Psoas muscle (tissue), 8 donors: ENCODE measurements at places on chromosomes 2 and 18.

GRCh38 chr2:63841254-63842022 is at the start of gene UGP2:
Gene UGP2 (plus strand): TSS chr2:63841896. CDS start chr2:63842186, 290 bp downstream.
- DNase-seq = peak; percentile 95

GRCh38 chr2:137912371-137912770 is 51.9 kb upstream of the HNMT start:
- no peak for DNase-seq

DNA sequence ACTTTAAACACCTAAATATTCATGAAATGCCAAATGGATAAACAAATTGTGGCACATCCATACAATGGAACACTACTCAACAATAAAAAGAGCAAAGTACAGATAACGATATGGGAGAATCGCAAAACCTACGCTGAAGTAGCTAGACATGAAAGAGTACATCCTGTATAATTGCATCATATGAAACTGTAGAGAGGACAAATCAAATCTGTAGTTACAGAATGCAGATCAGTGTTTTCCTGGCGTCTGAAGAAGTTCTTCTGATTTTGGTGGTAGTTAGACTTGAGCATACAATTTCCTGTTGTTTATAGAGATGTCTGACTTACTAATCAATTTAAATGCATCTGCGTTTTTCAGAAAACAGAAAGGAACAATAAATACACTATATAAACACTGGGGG is 394.4 kb downstream of the SOCS6 start:
- DNase-seq = no peak

GRCh38 chr2:15163326-15163725 is 397.8 kb downstream of the NBAS start:
- DNase-seq = no peak

GRCh38 chr2:173547499-173547898 is 192.8 kb downstream of the CDCA7 start:
- no peak for DNase-seq

DNA sequence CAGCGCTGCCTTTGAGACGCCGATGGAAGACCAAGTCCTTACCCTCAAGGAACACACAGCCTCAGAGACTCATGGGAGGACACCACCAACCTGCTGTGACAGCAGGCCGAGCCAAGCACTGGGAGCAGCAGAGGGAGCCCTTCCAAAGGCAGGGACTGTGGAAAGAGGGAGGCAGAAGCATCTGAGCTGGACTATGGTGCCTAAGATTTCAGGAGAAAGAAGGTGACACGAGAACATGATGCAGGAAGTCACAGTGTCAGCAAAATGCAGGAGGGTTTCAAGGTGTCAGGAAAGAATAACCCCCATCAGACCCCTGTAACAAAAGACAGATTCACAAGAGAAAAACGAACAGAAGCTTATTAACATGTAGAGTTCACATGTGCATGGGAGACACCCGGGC is 24.2 kb upstream of the COX7A2L start:
- DNase-seq = no peak

DNA sequence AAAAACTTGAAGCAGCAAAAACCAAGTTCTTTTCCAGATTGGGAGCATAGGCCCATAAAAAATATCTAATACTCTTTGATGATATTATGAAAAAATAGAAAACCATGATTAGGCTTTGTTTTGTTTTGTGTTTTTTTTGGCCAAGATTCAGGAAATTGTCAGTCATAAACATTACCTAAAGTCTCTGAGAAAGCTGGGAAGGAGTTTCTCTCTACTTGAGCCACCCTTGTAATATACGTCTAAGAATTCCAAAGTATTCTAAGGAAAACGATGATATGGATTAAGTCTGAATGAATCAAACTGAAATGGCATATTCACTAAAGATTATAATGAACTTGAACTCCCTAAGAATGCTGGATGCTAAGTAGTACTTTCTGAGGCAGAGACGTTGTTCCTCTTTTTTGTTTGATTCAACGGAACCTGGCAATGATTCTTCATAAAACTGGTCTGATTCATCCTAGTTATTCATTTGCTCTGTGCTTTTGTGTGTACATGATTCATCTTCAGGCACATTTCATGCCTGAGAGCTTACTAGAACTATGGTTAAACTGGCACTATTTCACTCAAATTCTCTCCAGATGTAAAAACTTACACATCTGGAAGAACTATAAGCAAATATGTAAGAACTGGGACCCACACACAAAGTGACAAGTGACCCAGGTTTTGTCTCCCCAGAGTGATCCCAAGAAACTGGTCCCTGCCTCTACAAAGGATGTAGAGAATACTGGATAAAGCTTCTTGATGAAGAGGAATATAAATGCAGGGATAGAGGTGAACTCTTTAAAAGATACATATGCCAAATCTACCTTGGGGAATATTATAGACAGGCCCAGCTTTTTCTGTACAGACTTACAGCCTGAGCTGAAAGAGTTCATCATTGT is 159.7 kb downstream of the DOCK10 start:
- no peak for DNase-seq

- no peak for DNase-seq
Measured at GRCh38 chr2:174492963-174493431, 6.2 kb upstream of the GPR155 start.

- no peak for DNase-seq
Measured at GRCh38 chr2:206739271-206739670, 21.1 kb upstream of the DYTN start.

DNA sequence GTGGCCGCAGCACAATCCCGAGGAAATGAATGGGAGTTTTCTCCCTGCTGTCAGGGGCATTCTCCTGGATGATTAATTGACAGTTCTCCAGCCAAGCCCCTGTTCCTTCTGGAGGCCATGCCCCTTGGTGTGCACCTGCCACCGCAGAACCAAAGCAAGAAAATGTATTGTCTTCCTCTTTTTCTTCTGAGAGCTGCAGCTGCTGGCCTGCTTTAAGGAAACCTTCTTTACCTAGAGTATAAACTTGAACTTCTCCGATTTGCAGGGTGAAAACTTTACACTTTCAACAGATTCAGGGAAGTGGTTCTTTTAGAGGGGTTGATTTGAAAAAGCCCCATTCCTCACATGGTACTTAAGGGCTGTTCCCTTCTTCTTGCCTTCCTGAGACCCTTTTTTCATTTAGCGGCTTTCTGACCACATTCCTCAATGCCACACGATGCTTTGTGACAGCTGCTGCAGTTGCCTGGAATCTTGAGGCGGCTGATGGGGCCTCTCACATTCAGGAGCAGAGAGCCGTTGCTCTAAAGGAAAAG is 402.8 kb downstream of the TXNL1 start:
- DNase-seq = no peak

DNA sequence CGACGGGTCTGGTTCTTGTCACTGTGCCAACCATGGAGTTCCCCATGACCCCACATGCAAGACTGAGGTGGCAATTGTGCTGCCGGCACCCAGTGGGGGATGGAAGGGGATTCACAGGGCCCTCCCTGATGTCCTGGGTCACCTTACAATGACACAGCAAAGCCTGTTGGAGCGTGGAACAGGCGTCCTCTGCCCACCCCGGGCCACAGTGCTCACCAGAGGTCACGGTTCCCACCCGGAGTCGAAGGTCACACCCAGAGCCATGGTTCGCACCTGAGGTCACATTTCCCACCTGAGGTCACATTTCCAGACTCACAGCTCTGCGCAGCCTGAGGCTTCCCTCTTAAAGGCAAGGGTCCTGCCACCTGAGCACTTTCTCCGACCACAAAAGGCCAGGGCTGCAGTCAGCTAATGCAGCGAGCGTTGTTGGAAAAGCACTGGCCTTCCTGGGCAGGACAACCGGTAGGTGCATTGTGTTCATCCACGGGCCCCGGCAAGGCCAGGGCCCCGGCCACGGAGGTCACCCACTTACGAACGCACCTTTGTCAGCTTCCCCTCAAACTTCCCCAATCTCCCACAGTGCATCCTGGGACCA is 24.0 kb downstream of the KIF1A start:
- DNase-seq = no peak

GRCh38 chr2:1900732-1901131 is 156.4 kb upstream of the PXDN start:
- DNase-seq = no peak

DNA sequence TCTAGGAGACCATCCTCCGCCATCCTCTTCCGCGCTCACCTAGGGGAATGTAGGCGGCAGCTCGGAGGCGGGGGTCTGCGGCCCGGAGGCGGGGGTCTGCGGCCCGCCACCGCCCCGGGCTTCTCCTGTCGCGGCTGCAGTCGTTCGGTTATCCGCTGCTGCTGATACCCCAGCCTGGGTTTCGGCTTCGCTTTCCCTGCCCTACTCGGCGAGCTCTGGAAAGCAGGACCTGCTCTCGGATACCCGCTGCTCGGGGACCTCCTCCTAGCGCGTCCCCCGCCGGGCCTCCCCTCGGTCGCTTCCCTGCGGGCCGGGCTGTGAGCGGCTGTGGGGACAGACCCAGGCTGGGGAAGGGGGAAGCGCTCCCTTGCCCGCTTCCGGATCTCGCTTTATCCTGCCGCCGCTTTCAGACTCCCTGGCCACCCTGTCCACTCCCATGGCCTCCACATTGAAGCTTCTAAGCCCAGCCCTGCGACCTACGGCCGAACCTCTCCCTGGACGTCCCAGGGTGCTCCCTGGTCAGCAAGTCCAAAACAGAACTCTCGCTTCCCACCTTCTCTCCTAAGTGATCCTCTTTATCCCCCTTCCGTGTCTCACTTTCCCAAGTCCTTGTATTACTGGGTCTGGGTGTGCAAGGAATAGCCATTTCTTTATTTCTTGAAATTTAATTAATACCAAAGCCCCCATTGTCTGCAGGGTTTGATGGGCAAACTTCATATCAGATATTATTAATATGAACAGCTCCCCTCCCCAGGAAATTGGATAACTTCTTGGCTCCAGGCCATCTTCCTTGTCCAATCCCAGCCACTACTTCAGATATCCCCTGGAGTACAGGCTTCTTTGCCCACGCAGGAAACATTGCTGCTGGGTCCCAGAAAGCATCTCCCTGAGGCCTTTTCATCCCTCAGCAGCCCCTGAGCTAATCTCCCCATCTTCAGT is 769 bp downstream of the FKBP1B start:
- DNase-seq = peak; percentile 55
